ENCODE measurements at places on chromosomes 5 and 9. TPM values are rescaled to one million over a fixed set of nuclear protein-coding genes. Genes with fewer than 3 reads are reported as not detected.
A peak's percentile ranks its signal among the peaks of the same experiment; 100 is the strongest.

DNA sequence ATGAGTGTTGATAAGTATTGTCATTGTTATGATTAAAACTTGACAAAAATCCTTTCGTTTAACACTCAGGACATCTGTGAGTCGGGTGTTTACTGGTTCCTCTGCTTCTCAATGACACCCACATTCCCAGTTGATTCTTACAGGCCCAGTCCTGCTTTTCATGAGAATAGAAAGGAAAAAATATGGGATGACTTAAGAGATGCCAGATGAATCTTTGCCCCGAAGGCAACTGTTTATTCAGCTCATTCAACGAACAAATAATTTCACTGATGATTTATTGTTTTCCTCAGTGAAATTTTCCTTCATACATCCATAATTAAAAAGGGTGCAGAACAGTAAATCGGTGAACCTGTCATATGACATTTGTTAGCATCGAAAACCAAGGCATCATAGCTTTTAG is 452.4 kb upstream of the WWC1 start:
- no peak for DNase-seq

- no peak for DNase-seq
These were observed 661.2 kb upstream of the SEMA6A start for GRCh38 chr5:117235786-117236185.

PLGRKT gene
- 6.5 TPM for total RNA-seq

MYOT gene
- total RNA-seq: not detected

GRCh38 chr5:27083449-27084415 is 45.3 kb upstream of the CDH9 start:
- DNase-seq: peak; percentile 13

LEAP2 gene
- total RNA-seq: 0.18 TPM

CTNND2 gene
- total RNA-seq: 1.9 TPM

PLAC8L1 gene
- total RNA-seq: not detected

DNA sequence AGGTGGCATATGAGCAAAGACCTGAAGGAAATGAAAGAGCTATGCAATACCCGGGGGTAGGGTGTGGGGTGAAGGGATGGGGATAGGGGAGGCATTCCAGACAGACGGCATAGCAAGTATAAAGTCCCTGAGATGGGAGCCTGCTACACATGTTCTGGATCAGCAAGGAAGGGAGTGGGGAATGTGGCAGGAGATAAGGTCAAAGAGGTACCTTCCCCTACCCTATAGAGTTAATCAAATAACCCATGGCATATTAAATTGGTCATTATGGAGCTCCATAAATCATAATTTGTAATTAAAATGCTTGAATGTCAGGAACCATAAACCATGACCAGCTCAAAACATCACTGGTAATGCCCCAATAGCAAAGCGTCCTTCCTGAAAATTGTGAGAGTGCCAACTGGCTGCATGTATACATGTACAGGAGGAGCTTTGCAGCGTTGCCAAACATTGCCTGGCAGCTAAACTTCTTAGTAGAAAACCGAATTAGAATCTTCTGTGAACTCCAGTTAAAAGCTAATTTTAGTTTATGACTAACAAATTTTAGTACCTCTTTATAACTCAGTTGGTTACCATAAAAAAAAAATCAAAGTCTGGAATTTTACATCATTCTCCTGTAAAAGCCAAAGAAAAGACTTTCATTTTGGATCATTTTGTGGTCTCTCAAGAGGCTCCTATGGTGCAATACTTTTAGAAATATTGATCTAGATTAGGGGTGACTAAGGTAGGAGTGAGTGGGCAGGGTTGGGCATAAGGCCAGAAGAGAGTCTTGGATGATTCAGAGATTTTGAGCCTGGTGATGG is 4.7 kb downstream of the DNAI1 start:
- DNase-seq: peak; percentile 82

SPINK5 gene
- not detected for total RNA-seq

GRCh38 chr5:140018920-140019644 is 24.0 kb downstream of the NRG2 start:
- no peak for DNase-seq

CA9 gene
- 1.5 TPM for total RNA-seq

DNA sequence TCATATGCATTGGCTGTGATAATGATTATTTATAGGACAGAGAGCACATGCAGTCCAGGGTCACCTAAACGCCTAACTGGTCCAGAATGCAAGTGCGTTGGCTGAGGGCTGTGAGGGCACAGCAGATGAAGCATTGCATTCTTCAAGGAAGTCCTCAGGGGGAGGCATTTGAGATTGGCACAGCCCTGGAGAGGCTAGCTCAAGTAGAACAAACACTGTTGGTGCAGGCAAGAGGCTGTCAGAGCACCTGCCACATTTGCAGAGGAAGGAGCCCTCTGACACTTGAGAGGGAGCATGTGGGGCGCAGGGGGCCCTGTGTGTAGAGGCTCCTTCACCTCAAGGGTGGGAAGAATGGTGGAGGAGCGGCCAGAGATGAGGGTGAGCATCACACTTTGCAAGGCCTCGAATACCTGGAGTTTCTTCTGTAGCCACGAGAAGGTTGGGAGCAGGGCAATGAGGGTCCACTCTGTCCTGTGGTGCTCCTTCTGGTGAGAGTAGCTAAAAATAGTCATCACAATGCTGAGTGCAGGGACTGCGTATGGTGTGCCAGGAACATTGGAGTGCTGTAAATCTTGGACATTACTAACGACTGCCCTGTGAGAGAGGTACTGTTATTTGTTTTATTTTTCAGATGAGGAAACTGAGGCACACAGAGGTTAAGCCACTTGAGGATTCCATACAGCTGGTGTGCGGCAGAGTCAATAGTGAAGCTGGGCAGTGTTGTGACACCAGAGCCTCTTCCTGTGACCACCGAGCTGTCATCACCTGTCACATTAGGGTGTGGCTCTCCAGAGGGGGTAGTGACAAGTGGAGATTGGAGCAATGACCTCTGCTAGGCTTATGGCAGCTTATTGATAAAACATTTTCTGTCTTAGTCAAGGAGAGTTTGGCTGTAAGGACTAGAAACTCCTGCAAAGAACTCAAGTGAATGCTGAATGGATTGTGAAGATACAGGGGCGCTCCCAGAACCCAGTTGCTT is 100.2 kb downstream of the PIP5K1B start:
- no peak for DNase-seq

PDGFRB gene
- total RNA-seq: 180 TPM

SPINK13 gene
- total RNA-seq: not detected

- no peak for DNase-seq
These were observed 49.2 kb downstream of the KIAA1958 start for GRCh38 chr9:112535811-112536210.

DNA sequence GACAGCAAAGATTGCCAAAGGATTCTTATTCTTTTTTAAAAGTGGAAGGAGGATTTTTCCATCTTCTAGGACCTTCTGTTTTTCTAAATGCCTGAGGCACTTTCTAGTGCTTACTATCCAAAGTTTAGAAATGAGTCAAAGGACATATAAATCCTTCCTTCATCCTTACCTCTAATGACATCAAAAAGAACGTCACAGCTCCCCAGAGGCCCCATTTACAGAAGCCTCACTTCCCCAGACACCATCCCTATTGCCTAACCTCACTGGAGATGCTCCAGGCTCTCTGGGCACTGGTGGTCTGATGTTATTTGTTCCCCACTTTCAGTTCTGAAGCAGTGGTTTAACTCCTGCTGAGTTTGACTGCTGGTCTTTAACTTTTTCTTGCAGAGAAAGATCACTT is 504.3 kb downstream of the AGTPBP1 start:
- DNase-seq: peak; percentile 33

SEMA5A gene
- 57.0 TPM for total RNA-seq

GRCh38 chr9:123049589-123050222 is 16.2 kb downstream of the GPR21 start:
- DNase-seq: peak; percentile 59

DNA sequence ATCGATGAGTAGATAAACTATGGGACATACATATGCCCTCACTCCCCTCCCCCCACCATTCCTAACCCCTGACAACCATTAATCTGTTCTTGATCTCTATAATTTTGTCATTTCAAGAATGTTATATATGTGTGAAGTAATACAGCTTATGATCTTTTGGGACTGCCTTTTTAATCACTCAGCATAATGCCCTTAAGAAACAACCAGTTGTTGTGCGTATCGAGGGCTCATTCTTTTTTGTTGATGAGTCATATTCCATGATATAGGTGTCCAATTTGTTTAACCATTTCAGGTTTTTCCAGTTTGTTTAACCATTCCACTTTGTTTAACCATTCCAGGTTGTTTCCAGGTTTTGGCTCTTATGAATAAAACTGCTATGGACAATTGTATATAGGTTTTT is 75.6 kb downstream of the ARHGEF28 start:
- no peak for DNase-seq

DNA sequence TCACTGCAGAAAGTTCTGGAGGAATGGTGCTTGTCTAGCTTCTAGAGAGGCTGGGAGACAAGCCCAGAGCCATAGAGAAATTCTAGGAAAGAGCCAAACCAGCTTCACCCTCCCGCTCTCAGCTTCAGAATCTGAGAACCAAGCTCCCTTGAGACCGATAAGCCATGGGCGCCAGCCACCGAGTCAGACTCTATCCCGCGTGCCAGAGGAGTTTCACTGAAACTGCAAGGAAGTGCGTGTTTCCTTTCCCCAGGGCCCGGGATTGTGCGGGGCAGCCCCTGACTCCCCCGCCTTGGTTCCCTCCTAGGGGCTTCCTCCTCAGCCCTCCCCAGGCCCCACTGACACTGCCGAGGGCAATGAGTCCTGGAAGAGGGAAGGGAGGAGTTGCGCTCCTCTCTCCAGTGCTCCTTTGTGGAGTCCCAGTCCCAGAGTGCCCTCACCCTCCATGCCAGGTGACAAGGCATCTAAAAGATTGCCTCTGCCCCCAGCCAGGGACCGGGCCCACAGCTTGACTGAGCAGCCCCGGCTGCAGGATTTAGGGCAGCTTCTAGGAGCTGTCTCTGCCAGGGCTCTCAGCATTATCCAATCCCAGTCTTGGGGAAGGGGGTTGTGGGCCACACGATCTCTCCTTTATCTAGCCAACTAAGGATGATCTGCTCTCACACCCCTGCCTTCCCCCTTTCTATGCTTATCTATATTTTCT is 18.4 kb upstream of the TCF7 start:
- peak; percentile 83 for DNase-seq

QRFP gene
- not detected for total RNA-seq

DNA sequence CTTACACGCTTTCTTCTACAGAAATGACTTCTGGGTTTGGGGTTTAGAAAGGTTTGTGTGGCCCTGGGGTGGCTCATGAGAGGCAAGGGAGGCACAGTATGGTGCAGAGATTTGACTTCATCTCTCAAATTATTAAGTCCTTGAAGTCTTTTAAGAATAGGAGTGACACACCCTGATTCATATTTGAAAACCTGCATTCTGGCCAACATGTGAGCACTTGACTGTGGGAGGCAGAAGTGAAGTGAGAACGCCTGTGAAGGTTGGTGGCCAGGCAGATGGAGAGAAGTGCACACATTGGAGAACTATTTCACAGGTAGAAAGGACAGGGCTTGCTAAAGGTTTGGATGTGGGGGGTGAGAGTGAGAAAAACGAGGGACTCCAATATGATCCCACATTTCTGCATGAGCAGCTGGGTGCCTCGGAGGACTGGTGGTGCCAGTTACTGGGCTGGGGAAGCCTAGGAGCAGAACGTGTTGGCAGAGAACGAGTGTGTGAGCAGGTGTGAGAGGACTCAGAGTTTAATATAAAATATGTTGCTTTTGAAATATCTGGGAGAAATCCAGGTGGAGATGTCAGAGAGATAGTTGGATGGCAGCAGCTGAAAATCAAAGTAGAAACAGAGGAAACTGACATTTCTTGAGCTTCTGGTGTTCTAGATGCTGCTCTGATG is 240.0 kb upstream of the ADAMTSL1 start:
- DNase-seq: no peak

DNA sequence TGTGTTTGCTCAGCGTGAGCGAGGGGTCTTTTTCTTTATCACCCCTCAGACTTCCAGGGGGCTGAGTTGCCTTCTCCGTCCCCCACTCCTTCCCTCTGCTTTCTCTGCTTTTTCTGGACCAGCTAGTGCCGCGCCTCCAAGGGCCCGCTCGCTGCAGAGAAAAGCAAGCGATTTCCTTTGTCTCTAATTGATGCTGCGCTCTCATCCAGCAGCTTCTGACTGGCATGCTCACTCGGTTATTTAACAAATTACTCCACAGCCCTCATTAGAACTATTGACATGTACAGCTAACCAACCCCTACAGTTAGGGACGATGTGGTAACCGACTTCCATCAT is 288.0 kb downstream of the ELAVL2 start:
- DNase-seq: no peak

C5orf22 gene
- 18.7 TPM for total RNA-seq

FOXD4 gene
- total RNA-seq: 0.27 TPM

TEX48 gene
- total RNA-seq: not detected

PTGDS gene
- total RNA-seq: 27.6 TPM

DNA sequence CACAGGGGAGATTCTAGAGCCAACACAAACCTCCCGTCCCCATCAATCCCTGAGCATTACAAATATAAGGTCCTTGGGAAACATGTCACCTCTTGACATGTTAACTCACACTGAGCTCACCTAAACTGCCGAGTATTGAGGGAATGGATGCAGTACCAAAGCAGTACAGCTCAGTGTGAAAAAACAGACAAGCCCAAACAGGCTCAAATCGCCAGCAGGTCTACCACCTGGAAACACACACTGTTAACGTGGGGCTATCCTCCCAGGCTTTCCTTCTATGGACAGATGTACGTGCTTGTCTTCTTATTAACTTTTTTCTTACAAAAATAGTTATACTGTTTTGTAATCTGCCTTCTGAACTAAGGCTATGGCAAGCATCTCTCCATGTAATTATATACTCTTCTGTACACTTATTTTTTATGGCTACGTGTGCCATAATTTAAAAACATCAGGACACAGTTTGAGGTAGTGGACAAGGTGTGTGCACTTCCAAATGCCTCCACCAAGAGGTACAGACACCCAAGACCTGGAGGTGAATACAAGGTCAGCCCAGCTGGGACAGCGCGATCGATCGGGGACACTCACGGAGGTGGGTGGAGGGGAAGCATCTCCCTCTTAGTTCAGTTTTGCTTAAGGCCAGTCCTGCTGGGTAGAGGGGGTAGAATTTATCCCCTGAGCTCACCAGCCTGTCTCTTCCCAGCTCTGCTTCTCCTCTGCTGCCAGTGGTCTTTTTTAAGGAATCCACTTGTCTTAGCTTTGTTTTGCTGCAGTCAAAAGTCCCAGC is 76.5 kb downstream of the DAP start:
- DNase-seq: no peak

DNA sequence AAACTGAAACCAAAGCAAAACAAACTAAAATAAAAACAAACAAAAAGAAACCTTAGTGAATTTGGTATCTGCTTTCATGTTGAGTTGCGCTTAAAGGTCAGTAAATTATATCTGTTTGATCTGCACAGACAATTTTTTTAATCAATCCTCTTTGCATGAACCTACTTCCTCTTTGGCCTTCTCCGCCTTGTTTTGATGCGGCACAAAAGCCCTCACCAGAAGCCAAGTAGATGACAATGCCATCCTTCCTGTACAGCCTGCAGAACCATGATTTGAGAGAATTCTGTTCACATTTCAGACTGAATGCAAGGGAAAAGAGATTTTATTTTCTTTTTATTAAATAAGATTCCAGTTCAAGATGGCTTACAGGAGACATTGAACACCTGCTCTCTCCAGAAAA is 473.6 kb upstream of the FTMT start:
- DNase-seq: no peak
